ENCODE measurements at places on chromosomes 11 and 22.

DNA sequence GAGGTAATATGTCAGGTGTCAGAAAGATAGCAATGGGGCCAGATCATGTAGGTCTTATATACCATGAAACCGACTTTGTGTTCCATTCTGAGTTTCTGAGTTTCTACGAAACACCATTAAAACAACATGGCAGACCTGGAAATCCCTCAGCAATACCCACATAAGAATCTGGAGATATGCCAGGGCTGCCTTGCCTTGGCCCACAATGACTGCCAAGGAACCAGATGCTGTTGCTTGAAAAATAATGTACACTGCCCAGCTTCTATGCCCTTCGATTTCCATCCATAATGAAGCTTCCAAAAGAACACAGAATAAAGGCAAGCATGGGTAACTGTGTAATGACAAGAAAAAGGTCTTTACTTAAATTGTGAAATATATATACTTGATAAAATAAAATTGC lies 277.4 kb downstream of the SOX6 start:
- no peak for DNase-seq

GRCh38 chr11:120529911-120530310 lies 18.4 kb downstream of the GRIK4 start:
- no peak for DNase-seq

DNA sequence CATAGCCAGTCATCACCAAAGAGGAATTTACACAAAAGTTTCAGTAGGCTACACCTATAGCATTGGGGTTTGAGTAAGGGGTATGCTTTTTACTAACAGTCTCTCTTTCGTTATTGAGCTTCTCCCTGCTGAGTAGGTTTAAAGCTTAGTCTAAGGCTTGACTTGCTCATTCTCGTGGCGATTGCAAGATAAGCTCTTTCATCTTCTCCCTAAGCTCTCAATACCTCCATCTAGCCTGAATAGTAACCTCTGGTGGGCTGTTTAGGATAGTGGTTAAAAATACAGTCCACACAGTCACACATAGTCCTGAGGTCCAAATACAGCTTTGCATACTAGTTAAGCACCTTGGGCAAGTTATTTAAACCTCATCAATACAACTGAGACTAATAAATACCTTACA lies 65.6 kb downstream of the IMMP1L start:
- no peak for DNase-seq

DNA sequence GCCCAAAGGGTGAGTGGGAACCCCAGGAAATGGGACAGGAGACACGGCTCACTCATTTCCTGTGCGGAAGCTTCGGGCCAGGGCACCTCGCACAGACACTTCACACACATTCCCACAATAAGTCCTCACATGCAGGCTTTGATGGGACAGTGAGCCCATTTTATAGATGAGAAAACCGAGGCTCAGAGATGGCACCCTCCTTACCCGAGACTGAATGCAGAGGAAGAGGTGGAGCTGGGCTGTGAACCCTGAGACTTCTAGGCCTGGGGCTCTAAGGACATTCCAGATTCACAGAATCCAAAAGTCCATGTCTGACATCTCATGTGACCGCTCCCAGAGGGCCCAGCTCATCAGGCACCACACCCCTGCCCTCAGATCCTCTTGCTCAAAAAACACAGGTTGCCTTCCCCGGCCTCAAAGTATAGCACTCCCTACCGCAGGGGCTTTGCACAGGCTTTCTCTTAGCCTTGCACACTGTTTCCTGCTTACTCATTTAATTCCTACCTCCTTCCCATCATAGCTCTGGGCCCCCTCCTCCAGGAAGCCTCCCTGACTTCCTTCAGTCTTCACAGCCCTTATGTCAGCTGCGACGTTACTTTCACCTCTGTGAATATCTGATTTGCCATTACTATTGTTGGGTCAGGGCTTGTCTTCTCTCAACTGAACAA lies 57.1 kb upstream of the TCF20 start:
- DNase-seq: no peak

DNA sequence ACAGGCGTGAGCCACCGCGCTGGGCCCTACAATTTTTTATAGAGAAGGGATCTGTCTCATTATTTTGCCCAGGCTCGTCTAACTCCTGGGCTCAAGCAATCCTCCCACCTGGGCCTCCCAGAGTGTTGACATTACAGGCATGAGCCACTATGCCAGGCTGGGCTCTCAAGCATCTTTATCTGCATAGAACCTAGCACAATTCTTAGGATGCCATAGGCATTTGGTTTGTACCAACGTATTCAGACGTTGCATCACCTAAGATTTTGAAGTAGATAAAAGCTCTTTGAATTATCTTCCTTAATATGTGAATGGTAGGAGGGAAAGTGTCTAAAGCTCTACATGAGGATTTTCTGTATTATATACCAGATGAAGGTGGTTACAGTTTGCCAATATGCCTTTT lies 30.5 kb downstream of the RTN3 start:
- no peak for DNase-seq

- DNase-seq: peak; percentile 31
Observed at GRCh38 chr11:368414-369335, 624 bp upstream of the B4GALNT4 start.

- DNase-seq: peak; percentile 83
Observed at GRCh38 chr22:31345331-31346254, 553 bp downstream of the PATZ1 start.
